Vein endothelial cell (primary cell): ENCODE measurements at places on chromosomes 2 and 18. TPM values are rescaled to one million over a fixed set of nuclear protein-coding genes. Genes with fewer than 3 reads are reported as not detected.

NEU4 gene
- not detected in 2 replicates for total RNA-seq

IL1RL2 gene
- total RNA-seq, result not detected in 2 replicates

COLEC12 gene
- total RNA-seq, result 4.2 and 8.2 TPM in 2 replicates

SPP2 gene
- not detected in 2 replicates for total RNA-seq

PSD4 gene
- 0.57 and 0.65 TPM in 2 replicates for total RNA-seq

SIX3 gene
- not detected in 2 replicates for total RNA-seq

ABCA12 gene
- total RNA-seq, result under 0.01 and 0.10 TPM in 2 replicates

HRH4 gene
- under 0.01 and 0.10 TPM in 2 replicates for total RNA-seq

IL1B gene
- total RNA-seq, result 0.19 and 0.33 TPM in 2 replicates

ABHD1 gene
- total RNA-seq, result under 0.01 TPM in 1 of 2 replicates, not detected in the other

LCLAT1 gene
- 22.5 and 27.4 TPM in 2 replicates for total RNA-seq

STARD6 gene
- total RNA-seq, result 0.29 and 0.33 TPM in 2 replicates

APOB gene
- under 0.01 and 0.10 TPM in 2 replicates for total RNA-seq

RAMP1 gene
- total RNA-seq, result not detected in 2 replicates

PTPRN gene
- not detected in 2 replicates for total RNA-seq

MOGAT1 gene
- not detected in 2 replicates for total RNA-seq

PPP3R1 gene
- total RNA-seq, result 27.1 and 35.8 TPM in 2 replicates

TRIM43 gene
- not detected in 2 replicates for total RNA-seq

KCNG2 gene
- not detected in 2 replicates for total RNA-seq

SCYGR5 gene
- not detected in 2 replicates for total RNA-seq

BIN1 gene
- 37.5 and 49.6 TPM in 2 replicates for total RNA-seq

CD28 gene
- total RNA-seq, result under 0.01 TPM in 2 replicates

NBEAL1 gene
- total RNA-seq, result 24.5 and 32.7 TPM in 2 replicates

CDK15 gene
- not detected in 2 replicates for total RNA-seq

MRPS5 gene
- 34.3 and 34.5 TPM in 2 replicates for total RNA-seq

THSD7B gene
- under 0.01 TPM in 1 of 2 replicates, not detected in the other for total RNA-seq

SCN3A gene
- total RNA-seq, result not detected in 2 replicates

FECH gene
- total RNA-seq, result 23.8 and 34.2 TPM in 2 replicates

MC5R gene
- not detected in 2 replicates for total RNA-seq

C1D gene
- 20.3 and 35.1 TPM in 2 replicates for total RNA-seq

TTC31 gene
- 11.1 and 15.0 TPM in 2 replicates for total RNA-seq

PDCD1 gene
- total RNA-seq, result not detected in 2 replicates

ANKRD30B gene
- not detected in 2 replicates for total RNA-seq
